ENCODE measurements at places on chromosomes 1 and 21.

GRCh38 chr1:108962681-108963051, 618 bp downstream of the CLCC1 start:
- H3K36me3 ChIP-seq = no peaks in the 10 kb centered on the region
- H3K27ac ChIP-seq = peak overlapping the region; percentile 97
- H3K27me3 ChIP-seq = no peaks in the 10 kb centered on the region

- H3K36me3 ChIP-seq = no peaks in the 10 kb centered on the region
- peak; percentile 27 for DNase-seq
- H3K27me3 ChIP-seq = no peaks in the 10 kb centered on the region
Observed at GRCh38 chr1:64005801-64006200, 197.6 kb upstream of the UBE2U start.

DNA sequence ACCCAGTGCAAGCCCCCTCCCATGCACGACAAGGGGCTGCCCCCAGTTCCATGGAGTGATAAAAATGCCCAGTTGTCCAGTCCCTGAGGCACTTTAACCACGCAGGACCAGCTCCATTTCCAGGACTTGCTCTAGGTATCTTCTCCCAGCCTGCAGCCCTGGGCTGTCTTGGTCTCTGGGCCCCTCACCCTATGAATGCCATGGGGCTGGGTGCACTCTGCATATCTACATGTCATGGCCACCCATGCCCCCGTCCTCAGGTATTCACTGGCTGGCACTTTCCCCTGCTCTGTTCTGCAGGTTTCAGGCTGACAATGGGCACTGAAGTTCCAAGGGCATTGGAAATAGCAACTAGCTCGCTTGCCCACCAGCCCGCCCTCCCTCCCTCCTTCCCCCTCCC, 19.6 kb upstream of the C1orf174 start:
- peaks cover 11% of the 10 kb centered on the region for H3K4me1 ChIP-seq
- no peak for DNase-seq
- no peak overlapping the region for H3K27ac ChIP-seq
- H3K4me3 ChIP-seq = no peak overlapping the region
- no peaks in the 10 kb centered on the region for H3K36me3 ChIP-seq

DNA sequence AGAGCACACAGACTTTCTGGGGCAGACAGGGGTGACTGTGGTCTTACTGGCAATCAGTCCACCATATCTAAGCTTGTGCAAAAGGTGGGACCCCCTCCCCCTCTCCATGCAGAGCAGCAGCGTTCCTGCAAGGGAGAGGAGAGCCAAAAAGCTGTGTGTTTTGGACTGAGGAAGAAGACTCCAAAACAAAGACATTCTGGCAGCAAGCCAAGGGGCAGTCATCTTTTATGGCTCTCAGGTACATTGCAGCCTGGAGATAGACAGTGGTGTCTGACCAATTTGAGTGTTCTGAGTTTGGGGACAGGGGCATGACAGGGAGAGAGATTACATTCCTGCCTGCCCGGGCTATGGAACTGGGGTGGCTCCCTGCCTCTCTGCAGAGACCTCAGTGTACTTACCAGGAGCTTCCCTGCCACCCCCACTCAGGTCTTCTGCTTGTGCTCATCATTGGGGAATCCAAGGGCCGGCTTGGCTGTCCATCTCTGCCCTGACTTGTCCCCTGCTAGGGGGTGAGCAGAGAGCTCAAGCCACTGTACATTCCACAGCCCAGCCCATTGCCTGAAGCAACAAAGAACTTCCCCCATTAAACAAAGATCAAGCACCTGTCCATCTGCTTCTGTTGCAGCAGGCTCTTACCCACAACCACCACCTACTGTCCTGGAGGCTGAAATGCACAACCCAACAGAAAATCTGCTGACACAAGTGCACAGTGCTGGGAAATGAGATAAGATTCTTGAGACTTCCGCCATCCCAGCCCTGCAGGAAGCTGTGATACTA, 131.1 kb downstream of the EVI5 start:
- H3K4me3 ChIP-seq = no peak overlapping the region
- DNase-seq = peak; percentile 1
- H3K36me3 ChIP-seq = peaks cover 19% of the 10 kb centered on the region
- no peaks in the 10 kb centered on the region for H3K27me3 ChIP-seq
- no peaks in the 10 kb centered on the region for H3K4me1 ChIP-seq

GRCh38 chr1:117205368-117205767, 5.4 kb downstream of the VTCN1 start:
- H3K4me3 ChIP-seq = no peak overlapping the region
- DNase-seq = no peak
- peaks cover 2% of the 10 kb centered on the region for H3K27me3 ChIP-seq
- no peak overlapping the region for H3K27ac ChIP-seq

- peaks cover 10% of the 10 kb centered on the region for H3K36me3 ChIP-seq
- no peak overlapping the region for H3K4me3 ChIP-seq
- DNase-seq = no peak
- no peaks in the 10 kb centered on the region for H3K27me3 ChIP-seq
Observed at GRCh38 chr1:15431571-15431948, 6.7 kb upstream of the CTRC start.

DNA sequence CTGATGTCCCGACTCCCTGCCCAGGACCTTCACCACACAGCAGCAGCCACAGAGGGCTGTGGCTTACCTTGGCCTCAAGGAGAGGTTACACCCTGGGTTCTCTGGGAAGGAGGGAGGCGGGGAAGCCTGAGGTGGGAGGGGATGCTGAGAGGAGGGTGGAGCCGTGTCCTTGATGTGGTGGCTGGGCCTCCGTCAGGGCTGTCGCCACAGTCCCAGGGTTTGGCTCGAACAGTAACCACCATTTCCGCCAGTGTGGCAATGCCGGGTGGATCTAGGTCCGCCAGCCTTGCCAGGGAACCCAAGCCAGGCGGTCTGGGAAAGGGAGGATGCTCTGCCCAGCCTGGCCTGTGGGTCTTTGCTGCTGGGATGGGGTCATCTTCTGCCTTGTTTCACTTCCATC, 18.4 kb upstream of the CDCA8 start:
- DNase-seq = no peak
- H3K27me3 ChIP-seq = peaks cover 19% of the 10 kb centered on the region
- no peak overlapping the region for H3K4me3 ChIP-seq
- no peaks in the 10 kb centered on the region for H3K36me3 ChIP-seq

DNA sequence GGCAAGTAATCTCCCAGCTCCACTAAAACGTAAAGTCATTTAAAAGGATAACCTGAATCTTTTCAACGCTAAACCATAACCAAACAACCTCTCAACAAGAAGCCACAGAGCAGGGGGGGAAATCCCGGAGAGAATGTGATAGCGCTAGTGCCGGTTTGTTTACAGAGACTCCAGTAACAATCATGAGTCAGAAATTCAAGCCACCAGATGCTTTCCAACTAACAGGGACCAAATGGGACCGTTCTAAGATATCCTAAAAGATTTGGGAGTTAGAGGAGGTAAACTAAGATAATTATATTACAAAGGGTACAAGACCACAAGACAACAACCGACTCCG, 825 bp downstream of the DCAF8 start:
- DNase-seq = peak; percentile 80
- H3K27ac ChIP-seq = peak overlapping the region; percentile 93
- H3K36me3 ChIP-seq = no peaks in the 10 kb centered on the region

GRCh38 chr1:235783148-235783776, 83.4 kb downstream of the LYST start:
- no peaks in the 10 kb centered on the region for H3K36me3 ChIP-seq
- no peak overlapping the region for H3K27ac ChIP-seq
- no peaks in the 10 kb centered on the region for H3K4me1 ChIP-seq
- DNase-seq = peak; percentile 65
- no peak overlapping the region for H3K4me3 ChIP-seq

GRCh38 chr1:13913396-13913795, 213.4 kb downstream of the PRDM2 start:
- H3K4me3 ChIP-seq = no peak overlapping the region
- no peaks in the 10 kb centered on the region for H3K36me3 ChIP-seq
- no peak overlapping the region for H3K27ac ChIP-seq
- no peaks in the 10 kb centered on the region for H3K27me3 ChIP-seq
- no peaks in the 10 kb centered on the region for H3K4me1 ChIP-seq
- no peak for DNase-seq

DNA sequence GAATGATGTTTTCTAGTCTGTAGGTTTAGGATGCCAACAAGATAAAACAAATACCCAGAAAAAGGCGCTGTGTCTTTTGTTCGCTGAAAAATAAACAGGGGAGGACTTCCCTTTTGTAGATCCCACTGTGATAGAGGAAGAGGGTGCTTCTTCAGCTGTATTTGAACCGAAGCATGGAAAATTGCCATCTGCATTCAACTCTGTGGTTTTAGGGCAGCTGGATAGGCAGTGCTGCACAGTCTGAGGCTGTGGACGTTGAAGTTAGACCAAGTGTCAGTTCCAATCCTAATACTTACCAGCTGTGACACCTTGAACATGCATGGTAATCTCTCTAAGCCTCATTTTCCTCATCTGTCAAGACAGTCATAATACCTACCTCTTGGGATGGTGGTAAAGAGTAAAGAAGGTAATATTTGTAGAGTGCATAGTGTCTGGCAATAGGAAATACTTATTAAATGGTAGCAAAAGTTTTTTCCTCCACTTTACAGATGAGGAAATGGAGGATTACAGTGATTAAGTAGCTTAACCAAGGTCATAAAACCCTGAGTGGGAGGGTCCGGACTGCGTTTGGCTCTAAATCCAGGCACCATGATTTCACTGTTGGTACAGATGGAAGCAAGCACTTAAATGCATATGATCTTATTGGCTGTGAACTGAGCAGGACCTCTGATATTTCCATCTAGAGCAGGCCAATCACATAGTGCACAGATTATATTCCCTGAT, 48.5 kb downstream of the UTP25 start:
- no peak overlapping the region for H3K27ac ChIP-seq
- no peak overlapping the region for H3K4me3 ChIP-seq

- peaks cover 1% of the 10 kb centered on the region for H3K36me3 ChIP-seq
- H3K27ac ChIP-seq = no peak overlapping the region
- DNase-seq = no peak
Observed at GRCh38 chr1:156177919-156178654, 15.8 kb upstream of the SLC25A44 start.

- DNase-seq = peak; percentile 68
- no peak overlapping the region for H3K27ac ChIP-seq
- no peaks in the 10 kb centered on the region for H3K27me3 ChIP-seq
- no peak overlapping the region for H3K4me3 ChIP-seq
- no peaks in the 10 kb centered on the region for H3K36me3 ChIP-seq
Observed at GRCh38 chr1:203410182-203410900, 59.4 kb upstream of the FMOD start.

DNA sequence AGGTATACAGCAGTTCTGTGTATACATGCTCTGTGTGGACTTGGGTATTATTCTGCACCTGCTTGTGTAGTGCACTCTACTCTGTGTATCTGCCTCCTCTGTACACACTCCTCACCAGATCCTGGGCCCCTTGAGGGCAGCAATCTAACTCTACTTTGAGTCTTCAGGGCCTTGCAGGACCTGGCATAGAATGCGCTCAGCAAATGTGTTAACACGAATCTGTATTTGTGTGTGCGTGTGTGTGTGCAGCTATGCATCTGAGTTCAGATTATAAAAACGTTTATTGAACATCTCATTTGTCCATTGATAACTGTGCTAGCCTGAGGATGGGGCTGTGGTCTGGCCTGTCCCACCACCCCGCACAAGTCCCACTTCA, 3.9 kb upstream of the MEF2D start:
- H3K27me3 ChIP-seq = no peaks in the 10 kb centered on the region
- peak; percentile 44 for DNase-seq
- peak overlapping the region; percentile 100 for H3K27ac ChIP-seq

GRCh38 chr1:164640686-164641352, 81.8 kb downstream of the PBX1 start:
- H3K4me3 ChIP-seq = no peak overlapping the region
- no peaks in the 10 kb centered on the region for H3K27me3 ChIP-seq
- peak; percentile 87 for DNase-seq
- no peaks in the 10 kb centered on the region for H3K36me3 ChIP-seq
- H3K27ac ChIP-seq = peak overlapping the region; percentile 86

Measured in muscle of leg (tissue), 16 donors.